ENCODE measurements at places on chromosomes 13 and 19.
A peak's percentile ranks its signal among the peaks of the same experiment; 100 is the strongest.

DNA sequence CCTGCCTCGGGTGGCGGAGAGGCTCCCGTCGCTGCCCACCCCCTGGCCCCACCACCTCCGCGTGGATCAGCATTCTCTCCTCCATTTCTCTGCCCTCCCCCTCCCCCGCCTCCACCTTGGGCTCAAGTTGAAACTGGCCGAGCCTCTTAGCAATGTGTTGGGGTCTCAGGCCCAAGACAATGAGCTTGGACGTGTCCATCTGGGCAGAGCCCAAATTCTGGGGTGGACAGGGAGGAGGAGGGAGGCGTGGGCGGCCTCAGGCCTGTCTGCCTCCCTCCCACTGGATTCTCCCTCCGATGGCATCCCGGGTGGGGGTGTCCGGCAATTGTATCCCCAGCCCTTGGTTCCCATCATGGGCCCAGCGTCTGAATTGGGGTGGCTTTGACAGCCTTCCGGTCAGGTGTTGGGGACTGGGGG is 1.2 kb downstream of the CELF5 start:
- DNase-seq: no peak

- DNase-seq: no peak
Measured at GRCh38 chr13:26531742-26532141, 25.7 kb upstream of the WASF3 start.

DNA sequence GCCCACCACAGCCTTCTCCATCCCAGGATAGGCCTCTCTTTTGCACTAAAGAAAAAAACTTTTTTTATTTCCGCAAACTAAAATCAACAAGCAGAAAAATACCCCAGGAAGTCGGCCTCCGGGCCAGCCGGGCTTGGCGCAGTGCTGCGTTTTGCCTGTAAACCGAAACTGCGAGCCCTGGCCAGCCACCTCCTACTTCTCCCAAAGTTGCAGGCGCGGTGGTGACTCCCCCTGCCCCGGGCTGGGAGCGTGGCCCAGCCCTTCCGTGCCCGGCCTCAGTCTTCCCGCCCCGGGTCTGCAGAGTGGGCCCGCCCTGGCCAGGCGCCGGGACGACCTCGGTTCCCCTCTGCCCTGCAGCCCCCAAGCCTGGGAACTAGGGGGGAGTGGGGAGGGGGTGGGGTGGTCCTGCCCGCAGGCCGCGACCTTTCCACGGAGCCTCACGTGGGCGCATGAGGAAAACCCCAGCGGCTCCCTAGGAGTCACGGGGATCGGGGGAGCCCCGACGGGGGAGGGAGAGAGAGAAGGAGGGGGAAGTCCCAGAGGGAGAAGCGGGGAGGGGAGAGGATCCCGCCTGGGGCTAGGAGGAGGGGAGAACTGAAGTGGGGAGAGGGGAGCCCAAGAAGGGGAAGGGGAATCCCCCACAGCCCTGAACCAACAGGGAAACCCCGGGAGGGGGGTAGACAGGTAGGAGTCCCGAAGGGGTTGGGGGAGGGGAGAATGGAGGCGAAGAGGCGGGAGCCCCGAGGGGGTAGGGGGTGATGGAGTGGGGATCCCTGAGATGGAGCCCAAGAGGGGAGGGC is 3.0 kb downstream of the GADD45B start:
- peak; percentile 70 for DNase-seq

DNA sequence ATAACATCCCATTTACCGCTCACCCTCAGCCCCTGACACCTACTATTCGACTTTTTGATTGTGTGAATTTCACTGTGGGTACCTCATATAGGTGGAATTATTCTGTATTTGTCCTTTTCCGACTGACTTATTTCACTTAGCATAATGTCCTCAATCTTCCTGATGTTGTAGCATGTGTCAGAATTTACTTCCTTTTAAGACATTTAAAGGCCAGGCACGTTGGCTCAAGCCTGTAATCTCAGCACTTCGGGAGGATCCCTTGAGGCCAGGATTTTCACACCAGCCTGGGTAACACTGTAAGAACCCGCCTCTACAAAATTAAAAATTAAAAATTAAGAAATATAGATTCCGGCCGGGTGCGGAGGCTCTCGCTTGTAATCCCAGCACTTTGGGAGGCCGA is 13.0 kb downstream of the ZNF490 start:
- no peak for DNase-seq

- no peak for DNase-seq
Measured at GRCh38 chr13:98792785-98793495, 40.5 kb upstream of the SLC15A1 start.

DNA sequence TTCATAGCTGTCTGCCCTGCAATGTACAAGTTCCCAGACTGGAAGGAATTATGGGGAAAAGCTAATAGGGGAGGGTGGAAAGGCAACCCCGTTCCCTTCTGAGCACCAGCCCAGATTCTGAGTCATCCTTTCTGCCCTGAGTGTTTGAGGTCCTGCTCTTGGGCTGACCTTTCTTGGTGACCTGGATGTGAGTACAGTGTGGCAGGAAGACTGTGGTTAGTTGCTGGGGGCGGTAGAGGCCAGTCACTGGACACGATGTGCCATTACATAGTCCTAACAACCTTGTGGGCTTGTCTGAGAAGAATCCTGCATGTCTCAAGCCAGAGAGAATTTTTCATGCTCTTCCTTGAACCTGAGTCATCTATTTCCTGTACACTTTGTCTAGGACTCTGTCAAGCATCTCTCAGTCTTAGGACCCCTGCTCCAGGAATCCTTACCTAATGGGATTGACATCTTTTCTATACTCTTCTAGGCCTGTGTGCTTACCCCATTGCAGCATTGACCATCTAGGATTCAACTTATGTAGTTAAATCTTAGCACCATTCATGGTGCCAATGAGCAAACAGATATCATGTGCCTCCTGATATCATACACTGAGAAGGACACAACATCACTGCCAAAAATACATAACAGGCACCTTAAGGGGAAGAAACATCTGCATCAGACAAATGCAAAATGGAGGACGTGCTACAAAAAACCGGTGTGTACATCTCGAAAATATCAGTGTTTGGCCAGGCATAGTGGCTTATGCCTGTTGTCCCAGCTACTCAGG is 8.1 kb upstream of the ANGPTL4 start:
- no peak for DNase-seq

DNA sequence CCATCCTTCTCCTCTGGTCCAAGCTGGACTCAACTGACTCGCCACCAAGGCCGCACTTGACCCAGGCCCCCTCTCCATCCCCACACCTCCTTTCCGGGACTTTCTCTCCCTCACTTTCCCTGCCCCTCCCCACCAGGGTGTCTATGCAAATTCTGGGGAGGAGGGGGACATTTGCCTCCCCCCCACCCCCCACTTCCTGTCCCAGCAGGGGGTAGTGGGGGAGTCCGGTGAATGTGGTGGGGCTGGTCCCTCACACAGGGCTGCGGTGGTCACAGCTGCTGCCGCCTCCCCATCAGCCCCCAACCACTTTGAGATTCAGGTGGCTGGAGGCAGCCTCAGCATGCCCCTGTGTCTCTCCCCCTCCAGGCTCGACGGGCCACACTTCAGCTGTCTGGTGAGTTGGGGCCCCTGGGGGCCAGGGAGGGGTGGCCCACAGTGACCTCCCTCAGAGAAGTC is 870 bp downstream of the SPIB start:
- peak; percentile 71 for DNase-seq

- no peak for DNase-seq
Measured at GRCh38 chr19:48473161-48473966, 4.2 kb downstream of the CYTH2 start.

DNA sequence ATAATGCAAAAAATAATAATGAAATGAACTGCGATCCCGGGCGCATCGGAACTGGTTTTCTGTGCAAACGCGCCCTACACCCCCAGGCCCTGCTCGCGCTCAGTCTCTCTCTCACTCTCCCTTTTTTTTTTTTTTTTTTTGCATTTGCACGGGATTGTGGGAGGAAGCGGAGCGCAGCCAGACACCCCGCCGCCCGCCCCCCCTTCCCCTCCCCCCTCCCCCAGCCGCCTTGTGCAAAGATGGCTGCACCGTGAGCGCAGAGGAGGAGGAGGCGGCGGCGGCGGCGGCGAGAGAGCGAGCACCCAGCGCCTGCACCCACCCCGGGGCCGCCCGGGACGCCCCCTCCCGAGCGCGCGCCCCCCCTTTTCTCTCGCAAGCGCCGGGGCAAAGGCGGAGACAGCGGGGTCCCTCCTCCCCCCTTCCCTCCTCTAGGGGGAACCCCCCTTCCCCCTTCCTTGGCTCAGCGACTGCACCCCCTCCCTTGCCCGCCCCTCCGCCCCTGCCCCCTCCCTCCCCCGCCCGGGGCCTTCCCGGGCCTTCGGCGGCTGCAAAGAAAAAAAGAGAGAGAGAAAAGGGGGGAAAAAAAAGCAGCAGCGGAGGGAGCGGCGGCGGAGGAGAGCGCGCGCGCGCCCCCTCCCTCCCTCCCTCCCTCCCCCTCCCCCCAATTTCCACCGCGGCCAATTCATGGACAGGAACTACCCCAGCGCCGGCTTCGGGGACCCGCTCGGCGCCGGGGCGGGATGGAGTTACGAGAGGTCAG is at the start of gene PRR12:
Gene PRR12 (plus strand): TSS at position 212 of the 760 bp plus-strand sequence. CDS start 473 bp downstream, at position 685.
- peak; percentile 91 for DNase-seq

GRCh38 chr13:88459331-88459730 is 788.2 kb downstream of the SLITRK5 start:
- no peak for DNase-seq

GRCh38 chr13:33109271-33109697 is 93.1 kb downstream of the KL start:
- no peak for DNase-seq

GRCh38 chr19:54254195-54254906 is 2.7 kb downstream of the LILRB5 start:
- DNase-seq: no peak

DNA sequence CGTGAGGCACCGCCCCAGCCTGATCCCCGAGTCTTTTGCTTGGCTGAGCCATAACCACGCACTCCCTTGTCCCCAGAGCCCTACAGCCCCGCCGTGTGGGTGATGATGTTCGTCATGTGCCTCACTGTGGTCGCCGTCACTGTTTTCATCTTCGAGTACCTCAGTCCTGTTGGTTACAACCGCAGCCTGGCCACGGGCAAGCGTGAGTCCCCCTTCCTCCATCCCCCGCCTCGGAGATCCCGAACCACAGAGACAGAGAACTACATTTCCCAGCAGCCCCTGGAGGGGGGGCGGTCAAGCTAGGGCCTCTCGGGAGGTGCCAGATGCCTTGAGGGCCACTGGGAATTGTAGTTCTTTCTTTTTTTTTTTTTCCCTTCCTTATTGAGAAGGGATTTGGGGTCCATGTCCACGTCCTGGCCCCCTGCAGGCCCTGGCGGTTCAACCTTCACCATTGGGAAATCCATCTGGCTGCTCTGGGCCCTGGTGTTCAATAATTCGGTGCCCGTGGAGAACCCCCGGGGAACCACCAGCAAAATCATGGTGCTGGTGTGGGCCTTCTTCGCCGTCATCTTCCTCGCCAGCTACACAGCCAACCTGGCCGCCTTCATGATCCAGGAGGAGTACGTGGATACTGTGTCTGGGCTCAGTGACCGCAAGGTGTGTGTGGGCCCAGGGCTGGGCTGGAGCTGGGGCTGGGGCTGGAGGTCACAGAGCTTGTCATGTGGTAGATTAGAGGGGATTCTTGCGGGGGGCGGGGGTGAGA is 25.9 kb downstream of the GRIN2D start:
- DNase-seq: peak; percentile 82

- DNase-seq: no peak
Measured at GRCh38 chr13:43289470-43290255, 266.3 kb downstream of the DNAJC15 start.

DNA sequence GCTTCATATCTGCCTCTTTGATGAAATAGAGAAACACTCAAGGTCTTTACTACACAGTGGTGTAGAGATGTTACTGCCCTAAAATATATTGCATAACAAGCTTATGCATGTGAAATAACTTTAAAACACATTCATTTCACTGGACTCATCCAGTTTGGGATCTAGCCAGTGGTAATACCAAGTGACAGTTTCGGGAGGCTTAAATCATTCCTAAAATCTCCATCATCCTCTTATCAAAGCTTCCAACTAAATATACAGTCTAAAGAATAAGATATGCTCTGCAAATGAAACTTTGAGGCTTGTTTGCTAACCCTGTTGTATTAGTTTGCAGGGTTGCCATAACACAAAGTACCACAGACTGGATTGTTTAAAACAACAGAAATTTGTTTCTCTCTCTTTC is 52.8 kb downstream of the THSD1 start:
- DNase-seq: no peak

DNA sequence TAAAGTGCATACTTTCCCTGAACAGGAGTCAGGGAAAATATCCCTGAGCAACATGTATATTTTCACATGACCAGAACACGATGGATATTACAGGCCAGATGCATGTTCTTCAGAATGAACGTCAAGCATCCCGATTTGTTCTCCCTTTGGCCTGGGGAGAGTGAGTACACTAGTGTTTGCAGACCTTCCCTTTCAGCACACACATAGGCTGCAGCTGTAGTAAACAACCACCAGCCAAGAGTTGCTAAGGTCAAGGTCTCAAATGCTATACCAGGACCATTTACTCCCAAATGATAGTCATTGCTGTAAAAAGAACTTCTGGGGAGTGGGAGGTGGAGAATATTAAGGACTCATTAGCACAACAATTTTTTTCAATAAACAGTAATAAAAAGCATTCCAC is 3.0 kb downstream of the KLF12 start:
- DNase-seq: no peak

GRCh38 chr13:83204886-83205285 is 677.4 kb downstream of the SLITRK1 start:
- DNase-seq: no peak
